ENCODE measurements at places on chromosomes 7 and 10.

DNA sequence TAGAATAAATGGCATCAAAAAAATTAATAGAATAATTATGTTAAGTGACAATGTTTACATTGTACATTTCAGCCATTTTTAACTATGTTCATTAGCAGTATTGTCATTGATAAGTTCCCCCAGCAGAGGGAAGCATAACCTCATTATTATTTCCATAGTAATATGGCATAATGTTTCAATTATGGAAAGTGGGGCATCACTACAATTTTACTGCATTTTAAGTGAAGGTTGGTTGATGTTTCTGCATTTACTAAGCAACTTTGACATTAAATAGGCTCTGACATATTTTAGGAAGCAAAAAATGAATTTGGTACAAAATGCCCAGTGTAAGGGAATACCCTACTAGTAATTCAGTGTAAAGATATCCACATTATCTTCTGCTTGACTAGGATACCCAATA is 218.3 kb downstream of the SEMA3A start:
- DNase-seq = no peak

- DNase-seq = no peak
Measured at GRCh38 chr10:36050763-36051499, 408.8 kb upstream of the FZD8 start.

DNA sequence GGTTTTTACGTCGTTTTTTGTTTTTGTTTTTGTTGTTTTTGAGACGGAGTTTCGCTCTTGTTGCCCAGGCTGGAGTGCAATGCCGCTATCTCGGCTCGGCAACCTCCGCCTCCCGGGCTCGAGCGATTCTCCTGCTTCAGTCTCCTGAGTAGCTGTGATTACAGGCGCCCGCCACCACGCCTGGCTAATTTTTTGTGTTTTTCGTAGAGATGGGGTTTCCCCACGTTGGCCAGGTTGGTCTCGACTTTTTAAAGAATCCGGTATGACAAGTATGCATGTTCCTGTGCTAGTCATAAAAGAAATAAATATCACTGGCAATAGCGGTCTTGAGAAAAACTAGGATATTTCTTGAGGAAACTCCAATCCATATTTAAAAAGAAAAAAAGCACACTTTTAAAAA is 2.7 kb upstream of the ARL4A start:
- no peak for DNase-seq

DNA sequence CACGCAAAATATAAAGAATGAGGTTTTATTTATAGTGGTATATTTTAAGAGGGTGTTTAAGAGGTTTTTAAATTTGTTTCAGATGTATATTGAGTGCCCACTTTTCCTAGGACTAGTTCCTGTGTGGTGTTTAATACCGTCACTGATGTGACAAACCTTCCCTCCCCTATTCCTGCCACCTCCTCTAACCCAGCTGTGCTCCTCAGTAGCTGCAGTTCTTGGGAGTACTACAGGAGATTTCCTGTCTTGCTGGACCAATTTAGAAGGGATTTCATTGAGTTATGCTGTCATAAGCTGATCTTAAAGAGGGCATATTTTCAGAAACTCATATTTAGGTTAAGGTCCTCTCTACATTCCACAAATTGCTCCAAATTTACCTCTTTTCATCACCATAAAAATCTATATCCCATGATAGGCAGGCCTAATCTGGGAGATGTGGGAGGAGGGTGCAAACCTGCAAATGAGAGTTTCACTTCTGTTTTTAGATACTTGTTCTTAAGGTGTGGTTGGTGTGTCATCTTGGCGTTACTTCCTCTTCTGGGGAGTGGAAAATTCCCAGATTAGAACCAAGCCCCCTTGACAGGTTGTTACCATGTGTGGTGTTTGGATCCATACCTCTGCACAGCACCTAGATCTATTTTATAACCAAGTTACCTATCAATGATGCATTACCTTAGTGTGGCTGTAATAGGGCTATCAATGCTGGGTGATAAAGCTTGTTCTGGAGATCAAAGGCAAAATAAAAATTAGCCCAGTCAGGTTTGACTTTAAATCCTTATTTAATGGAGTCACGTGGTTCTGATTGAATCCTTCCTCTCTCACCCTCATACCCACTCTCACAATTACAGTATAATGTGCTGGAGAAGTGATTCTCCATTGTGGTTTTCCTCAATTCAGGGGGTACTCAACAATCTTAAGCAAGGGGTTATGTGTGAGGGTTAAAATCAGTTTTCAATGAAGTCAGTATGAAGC is 141.1 kb downstream of the CDK14 start:
- DNase-seq = no peak

GRCh38 chr10:377228-377627 is 242.0 kb downstream of the ZMYND11 start:
- no peak for DNase-seq

DNA sequence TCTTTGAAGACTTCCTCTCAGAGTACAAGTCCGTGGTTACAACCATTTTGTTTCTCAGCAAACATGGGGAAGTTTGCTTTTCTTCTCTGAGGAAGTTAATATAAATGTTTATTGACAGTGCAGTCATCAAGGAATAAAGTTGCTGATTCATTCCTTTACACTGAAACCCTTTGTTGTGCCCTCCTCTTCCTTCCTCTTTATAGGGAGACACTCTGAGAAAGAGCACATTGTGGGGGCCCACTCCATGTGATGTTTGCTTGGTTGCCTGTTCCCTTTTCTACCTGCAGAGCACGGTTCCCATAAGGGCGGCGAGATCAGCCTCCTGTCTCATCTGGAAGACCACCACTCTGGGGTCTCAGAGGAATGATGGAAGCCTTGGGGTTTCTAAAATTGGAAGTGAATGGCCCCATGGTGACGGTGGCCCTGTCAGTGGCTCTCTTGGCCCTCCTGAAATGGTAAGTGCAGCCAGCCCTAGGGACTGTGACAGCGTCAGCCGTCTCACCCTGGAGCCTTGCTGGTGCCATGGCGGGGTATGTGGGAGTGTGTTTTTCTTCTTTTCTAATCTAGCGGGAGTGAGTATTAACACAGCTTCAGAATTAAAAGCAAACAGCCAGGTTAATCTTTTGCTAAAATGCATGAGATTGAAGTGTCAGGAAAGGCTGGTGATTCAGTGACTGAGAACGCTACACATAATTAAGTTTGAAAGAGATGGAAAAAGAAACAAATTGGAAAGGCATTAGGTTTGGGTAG is at the start of gene TBXAS1:
Gene TBXAS1, plus strand, starts transcription at position 240 of the 750 bp plus-strand sequence. Its CDS starts 127 bp downstream, at position 367.
- DNase-seq = no peak

DNA sequence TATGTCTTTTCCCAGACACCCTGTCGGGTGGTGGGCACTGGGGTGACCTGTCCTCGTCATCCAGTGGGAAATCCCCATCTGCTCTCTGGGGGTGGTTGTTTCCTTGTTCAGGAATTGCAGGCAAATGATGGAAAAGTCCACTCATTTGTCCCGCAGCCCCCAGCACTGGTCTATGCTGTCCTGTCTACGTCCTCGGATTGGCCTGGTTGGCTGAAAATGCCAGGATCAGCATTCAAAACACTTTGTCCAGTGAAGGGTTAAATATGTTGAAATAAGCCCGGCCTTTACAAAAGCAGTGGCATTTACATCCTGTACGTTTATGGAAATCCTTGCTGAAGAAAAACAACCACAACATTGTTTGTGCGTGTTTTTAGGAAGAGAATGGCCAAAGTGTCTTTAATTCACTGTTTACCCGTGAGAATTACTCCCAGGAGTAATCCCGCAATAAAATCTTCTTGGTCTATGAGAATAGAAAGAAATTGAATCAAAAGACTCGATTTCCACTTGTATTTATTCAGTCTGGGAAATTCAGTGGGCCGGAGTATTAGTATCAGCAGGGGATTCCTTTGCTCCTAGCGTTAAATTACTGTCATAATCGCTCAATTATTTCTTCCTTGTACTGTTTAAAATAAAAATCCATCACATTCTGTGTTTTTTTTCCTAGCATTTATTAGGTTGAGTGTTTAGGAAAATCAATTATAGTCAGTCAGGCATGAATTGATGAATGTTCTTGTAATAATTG is 116.8 kb upstream of the SH2B2 start:
- no peak for DNase-seq

DNA sequence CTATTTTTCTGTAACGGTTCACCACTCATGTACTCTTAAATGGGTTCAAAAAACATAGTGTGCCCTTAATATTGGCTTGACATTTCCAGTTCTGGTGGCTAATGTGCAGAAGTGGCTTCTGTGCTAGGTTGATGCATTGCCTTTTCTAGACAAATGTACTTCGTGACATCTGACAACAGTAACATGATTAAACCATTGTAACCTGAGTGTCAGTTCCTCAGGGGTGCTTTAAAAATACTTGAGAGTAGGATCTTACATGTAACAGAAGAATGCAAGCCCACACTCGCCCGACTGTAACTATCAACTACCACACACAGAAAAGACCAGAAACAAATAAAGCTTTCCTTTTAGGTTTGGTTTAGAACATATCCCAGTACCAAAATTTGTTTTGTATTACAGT is 393.4 kb upstream of the NFE2L3 start:
- DNase-seq = no peak

- no peak for DNase-seq
Measured at GRCh38 chr10:84996580-84996979, 668.2 kb downstream of the CCSER2 start.

DNA sequence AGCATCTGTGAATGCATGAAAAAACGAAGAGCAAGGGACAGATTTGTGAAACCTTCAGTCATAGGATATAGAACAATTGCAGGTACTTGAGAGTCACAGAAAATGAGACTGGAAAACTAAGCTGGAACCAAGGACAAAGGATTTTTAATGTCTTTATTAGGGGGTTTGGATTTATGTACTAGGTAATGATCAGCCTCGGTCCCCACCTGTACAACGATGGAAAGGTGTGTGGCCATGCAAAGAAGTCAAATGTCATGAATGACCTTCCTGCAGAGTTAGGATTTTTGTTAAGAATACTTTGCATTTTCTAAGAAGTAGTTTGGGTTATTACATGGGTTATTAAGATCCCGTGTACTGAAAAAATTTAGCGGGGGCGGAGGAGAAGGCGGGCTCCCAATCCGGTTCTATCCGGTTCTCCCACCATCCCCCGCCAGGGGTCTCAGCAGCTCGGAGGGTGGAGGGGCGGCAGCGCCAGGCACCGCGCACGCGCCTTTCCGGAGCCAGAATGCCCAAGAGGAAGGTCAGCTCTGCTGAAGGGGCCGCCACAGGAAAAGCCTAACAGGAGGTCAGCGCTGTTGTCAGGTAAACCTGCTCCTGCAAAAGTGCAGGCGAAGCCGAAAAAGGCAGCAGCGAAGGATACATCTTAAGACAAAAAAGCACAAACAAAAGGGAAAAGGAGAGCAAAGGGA is 327.5 kb upstream of the PLXDC2 start:
- DNase-seq = no peak

GRCh38 chr7:24871770-24872169 is 108.2 kb downstream of the OSBPL3 start:
- DNase-seq = no peak

- no peak for DNase-seq
Measured at GRCh38 chr7:114107522-114107921, 188.7 kb upstream of the PPP1R3A start.

GRCh38 chr10:112857493-112857892 is 92.6 kb upstream of the TCF7L2 start:
- no peak for DNase-seq

GRCh38 chr10:20162123-20162522 is 345.9 kb downstream of the PLXDC2 start:
- DNase-seq = no peak

GRCh38 chr7:123864012-123864411 is 19.0 kb downstream of the HYAL4 start:
- DNase-seq = no peak

GRCh38 chr7:47597379-47597778 is 15.5 kb upstream of the TNS3 start:
- DNase-seq = no peak

GRCh38 chr10:88851706-88852105 is at the start of gene ANKRD22:
ANKRD22 (minus strand) TSS chr10:88851844; CDS start chr10:88851607, 237 bp downstream.
- DNase-seq = no peak

- DNase-seq = no peak
Measured at GRCh38 chr10:44340557-44340956, 44.3 kb downstream of the CXCL12 start.
